Bone marrow (tissue), 2 donors: ENCODE measurements at places on chromosomes 16 and 17.

DNA sequence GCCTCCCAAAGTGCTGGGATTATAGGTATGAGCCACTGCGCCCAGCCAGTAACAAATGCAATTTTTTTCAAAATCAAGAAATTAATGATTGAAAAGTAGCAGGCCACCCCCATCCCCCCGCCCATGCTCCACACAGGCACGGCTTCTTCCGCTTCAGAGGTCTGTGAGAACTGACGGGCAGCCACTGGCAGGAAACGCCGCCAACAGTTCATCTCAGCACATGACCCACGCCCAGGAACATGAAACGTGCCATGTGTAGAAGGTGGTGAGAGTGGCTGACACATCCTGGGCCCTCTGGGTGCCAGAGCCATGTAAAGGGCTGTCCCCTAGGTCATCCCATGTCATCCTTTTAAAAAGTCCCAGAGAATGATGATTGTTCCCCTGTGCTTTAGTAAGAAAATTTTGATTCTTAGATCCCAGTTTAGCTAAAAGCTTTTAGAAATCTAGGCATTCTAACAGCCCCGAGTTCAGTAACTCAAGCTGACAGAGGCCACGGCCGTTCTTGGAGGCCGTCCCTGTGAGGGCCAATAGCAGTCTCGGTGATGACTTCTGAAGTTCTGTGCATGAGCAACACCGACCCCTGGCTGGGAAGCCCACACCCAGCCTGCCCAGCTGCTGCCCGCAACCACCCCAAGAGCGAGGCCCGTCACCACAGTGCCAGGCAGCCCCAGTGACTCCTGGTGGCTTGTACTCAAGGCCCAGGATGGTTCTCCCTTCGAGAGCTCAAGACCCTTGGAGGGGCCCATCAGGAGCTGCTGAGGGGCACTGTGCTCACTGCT lies 52.1 kb downstream of the KLHDC4 start:
- DNase-seq: no peak

GRCh38 chr16:70468776-70469525 lies 14.6 kb downstream of the FCSK start:
- no peak for DNase-seq

GRCh38 chr17:14150619-14151018 lies 81.3 kb downstream of the COX10 start:
- DNase-seq: no peak

- no peak for DNase-seq
These were observed 11.2 kb downstream of the CDK5RAP3 start for GRCh38 chr17:47982091-47982617.

- DNase-seq: no peak
These were observed 43.5 kb upstream of the FOXF1 start for GRCh38 chr16:86466696-86467406.
